ENCODE measurements at places on chromosomes 5 and 9.
A peak's percentile ranks its signal among the peaks of the same experiment; 100 is the strongest.

- DNase-seq: no peak
These were observed 110.4 kb downstream of the EFNA5 start for GRCh38 chr5:107560377-107560776.

DNA sequence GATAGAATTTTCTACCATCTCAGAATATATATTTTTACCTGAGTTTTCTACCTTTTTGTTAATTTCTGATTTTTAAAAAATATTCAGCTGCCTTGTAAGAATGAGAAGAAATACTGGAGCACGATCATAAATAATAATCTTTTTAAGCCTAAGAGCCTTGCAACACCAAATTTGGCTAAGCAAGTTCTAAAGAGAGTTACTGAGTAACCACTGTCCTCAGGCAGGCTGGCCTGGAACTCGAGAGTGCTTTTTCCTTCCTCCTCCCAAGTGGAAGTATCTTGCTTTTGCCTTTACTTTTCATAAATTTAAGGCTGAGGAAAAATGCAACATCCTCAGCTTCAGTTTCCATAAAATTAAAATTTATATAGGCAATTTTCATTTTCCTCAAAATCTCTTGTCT, 21.0 kb downstream of the GLRX start:
- no peak for DNase-seq

DNA sequence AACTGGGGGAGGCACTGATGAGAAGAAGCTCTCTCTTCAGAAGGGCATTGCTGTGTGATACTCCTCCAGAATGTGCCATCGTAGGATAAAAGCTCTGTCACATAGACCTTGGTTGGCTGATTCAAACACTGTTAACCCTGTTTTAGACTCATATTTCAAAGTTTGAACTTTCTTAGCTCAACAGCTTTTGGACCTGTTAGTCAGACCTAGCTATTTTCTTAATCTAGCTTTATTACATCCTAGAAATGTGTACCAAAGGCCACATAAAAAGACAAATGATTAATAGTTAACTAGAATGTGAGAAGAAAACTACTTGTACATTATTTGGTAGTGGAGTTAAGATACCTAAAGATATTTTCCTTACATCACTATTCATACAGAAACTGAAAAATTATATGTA, 4.3 kb downstream of the RHOBTB3 start:
- no peak for DNase-seq

- DNase-seq: no peak
These were observed 171.2 kb downstream of the CWC27 start for GRCh38 chr5:64939772-64940510.

DNA sequence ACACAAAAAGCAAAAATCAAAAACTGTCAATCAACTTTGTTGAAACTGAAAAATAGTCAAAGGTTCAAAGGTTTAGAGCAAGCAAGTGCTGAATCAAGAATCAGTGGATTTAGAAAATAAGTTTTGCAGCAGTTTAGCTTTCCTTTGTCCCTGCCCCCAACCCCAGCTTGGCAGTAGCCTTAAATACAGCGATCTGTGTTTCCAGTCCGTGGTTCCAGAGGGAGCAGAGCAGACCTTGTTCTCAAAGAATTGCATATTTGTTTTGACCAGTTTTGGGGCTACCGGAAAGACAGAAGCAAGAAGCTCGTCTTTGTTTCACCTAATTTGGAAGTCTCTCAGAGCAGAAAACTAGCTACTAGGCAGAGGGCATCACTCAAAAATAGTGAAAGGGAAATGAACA, 57.2 kb upstream of the PRDM9 start:
- no peak for DNase-seq

DNA sequence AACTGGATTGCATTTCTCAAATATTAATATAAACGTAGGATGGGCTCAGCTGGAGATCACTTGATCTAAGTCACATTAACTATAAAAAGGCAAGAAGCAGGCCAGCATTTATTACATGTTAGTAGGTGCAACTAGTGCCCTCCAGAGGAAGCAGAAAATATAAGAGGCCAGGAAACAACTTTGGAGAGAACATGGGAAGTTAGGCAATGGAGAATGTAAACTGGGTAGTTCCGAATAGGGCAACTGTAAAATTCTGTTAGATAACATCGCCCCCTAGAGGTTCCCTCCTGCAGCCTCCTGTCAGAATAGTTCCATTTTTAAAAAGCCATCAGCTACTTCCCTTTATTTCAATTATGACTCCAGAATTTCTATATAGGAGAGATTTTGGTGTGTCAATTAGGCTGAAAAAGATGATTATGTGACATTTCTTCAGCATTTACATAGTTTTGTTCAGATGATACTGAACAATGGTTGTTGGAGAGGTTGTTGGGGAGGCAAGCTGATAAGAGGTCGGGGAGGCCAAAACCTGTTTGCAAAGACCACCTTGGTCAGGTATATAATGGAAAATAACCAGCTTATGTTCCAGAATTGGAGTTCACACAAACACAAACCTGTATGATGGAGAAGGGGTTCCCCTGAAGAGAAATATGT, 22.4 kb downstream of the CCL28 start:
- peak; percentile 24 for DNase-seq

GRCh38 chr5:115963566-115963965, 1.3 kb downstream of the LVRN start:
- DNase-seq: no peak

DNA sequence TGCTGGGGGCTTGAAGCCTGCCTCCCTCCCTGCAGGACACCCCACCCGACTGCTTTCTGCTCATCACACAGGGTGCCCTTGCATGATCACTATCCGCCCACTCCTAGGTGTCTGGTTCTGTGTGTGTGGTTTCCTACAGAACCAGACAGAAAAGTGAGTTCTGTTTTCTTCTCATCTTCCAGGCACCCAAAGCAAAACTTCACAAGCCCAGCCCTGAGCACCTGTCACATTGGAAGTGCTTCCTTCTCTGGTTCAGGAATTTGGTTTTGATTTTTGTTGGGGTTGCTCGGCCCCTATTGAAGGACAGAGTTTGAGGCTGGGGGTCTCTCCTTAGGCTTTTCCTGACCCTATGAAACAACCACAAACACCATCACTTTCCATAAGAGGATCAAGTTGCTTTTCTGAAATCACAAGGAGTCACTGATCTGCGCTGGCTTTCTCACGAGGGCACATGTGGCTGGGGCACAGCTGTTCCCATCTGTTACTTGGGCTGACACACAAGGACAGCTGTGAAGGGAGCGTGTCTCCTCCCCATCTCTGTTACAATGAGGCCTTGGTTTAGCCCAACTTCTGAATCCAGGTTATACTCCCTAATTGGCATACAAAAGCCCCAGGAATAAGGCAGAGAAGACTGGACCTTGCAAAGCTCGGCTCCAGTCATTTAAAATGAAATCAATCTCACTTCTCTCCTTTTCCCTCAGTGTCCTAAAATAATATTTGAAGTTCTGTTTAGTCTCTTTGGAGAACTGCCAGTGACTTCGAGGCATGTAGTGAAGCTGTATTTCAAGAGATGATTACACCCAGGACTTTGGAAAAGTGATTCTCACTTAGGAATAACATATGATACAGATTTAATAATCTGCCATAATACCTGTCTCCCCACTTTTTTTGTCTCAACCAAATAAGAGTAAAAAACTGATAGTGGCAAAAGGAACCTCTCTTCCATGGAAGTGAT, 213.1 kb upstream of the GAS1 start:
- no peak for DNase-seq

GRCh38 chr5:154884424-154884823, 26.0 kb downstream of the CNOT8 start:
- no peak for DNase-seq

- DNase-seq: no peak
These were observed 14.5 kb downstream of the GSN start for GRCh38 chr9:121282277-121283079.

All from stimulated activated CD4-positive, alpha-beta T cell treated with anti-CD3 and anti-CD28 coated beads, Interleukin-2, amount 100 ng/mL, for 4 hours (primary cell).